Activated naive CD8-positive, alpha-beta T cell treated with anti-CD3 and anti-CD28 coated beads for 36 hours (primary cell): ENCODE measurements at places on chromosomes 2 and 18. TPM values are rescaled to one million over a fixed set of nuclear protein-coding genes. Genes with fewer than 3 reads are reported as not detected.

DNA sequence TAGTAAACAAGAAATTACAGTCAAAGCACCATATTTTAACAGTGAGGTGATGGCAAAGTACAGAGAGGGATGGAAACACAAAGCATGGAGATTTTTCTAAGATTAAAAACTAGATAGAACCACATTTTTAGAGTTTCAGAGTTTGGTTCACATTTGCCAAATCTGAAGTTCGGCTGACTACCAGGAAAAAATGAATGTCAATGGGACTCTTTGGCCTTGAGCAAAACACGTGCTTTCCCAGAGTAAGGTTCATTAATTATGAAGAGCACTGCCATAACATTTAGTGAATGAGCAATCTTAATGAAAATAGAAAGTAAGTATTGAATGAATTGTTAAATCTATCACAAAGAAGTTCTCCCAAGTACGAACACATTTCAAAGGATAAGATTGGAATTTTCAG is 571.2 kb upstream of the VRK2 start:
- DNase-seq = no peak
- no peaks in the 10 kb centered on the region for H3K4me1 ChIP-seq
- H3K4me3 ChIP-seq = no peak overlapping the region
- H3K27ac ChIP-seq = no peak overlapping the region

DNA sequence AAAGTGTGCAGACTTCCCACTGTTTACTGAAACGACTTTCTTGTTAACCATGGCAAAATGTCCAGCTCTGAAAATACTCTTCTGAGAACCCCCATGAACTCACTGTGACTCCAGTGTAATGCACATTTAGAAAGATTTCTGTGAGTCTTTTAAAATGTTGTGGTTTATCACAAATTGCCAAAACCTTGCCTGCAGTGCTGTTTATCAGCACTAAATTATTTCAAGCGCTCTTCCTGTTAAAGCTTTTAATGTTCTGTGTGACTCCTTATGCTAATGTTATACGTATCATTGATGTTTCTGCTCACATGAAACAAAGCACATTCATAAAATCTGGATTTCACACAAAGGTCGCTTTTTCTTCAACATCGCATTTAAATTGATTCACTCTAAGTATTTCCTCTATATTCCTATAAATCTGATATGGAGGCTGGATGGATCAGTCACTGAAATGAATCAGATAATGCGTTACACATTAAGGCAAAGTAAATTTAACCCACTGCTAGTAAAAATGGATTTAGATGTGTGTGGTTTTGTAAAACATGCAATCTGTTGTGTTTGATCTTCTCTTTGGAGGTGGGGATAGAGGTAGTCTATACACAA is 521.2 kb downstream of the NYAP2 start:
- no peaks in the 10 kb centered on the region for H3K4me1 ChIP-seq
- H3K36me3 ChIP-seq = no peaks in the 10 kb centered on the region
- H3K27ac ChIP-seq = no peak overlapping the region
- H3K27me3 ChIP-seq = peaks cover 4% of the 10 kb centered on the region
- DNase-seq = no peak
- H3K4me3 ChIP-seq = no peak overlapping the region

DNA sequence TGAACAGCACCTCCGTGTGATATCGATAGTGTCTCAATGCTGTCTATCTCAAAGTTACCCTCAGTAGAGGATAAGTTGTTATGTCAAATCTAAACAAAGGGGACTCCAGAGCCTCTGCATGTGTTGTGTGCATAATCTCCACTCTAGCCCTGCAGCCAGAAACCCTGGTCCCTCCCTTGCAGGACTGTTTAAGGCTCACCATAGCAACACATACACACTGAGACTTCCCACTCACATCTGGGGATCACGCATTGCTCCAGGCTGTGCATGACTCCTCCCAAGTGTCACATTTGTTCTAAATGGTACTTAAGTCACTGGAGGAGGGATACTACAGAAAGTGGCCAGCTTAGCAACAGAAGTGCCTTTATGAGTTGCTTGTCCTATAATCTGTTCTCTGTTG is 258.6 kb upstream of the CRIM1 start:
- no peak overlapping the region for H3K4me3 ChIP-seq
- no peak for DNase-seq
- H3K4me1 ChIP-seq = no peaks in the 10 kb centered on the region
- H3K27ac ChIP-seq = no peak overlapping the region

GRCh38 chr2:47896450-47896968 is 9.8 kb downstream of the FBXO11 start:
- peaks cover 38% of the 10 kb centered on the region for H3K36me3 ChIP-seq
- peak overlapping the region; percentile 60 for H3K27ac ChIP-seq
- no peak for DNase-seq
- H3K27me3 ChIP-seq = no peaks in the 10 kb centered on the region

DNA sequence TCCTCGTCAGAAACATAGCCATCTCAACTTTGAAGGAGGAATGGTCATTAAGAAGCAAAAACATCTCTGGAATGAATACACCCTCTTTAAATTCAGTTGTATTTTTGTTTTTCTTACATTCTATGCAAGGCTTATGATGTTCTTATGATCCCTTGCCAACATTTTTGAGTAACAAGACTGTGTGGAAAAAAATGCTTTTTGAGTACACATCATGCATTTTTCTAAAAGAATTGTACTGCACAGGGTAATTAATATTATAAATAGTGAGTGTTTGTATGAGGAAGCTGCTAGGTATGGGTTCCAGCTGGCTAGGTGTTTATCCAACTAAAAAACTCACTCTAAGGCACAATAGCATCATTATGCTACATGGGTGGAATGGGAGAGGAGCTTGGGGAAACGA is 59.0 kb upstream of the SPATS2L start:
- H3K27me3 ChIP-seq = peaks cover 10% of the 10 kb centered on the region
- no peak overlapping the region for H3K4me3 ChIP-seq
- no peaks in the 10 kb centered on the region for H3K4me1 ChIP-seq
- H3K27ac ChIP-seq = no peak overlapping the region
- no peak for DNase-seq

GRCh38 chr18:54777989-54778388 is 50.3 kb upstream of the RAB27B start:
- DNase-seq = no peak
- no peak overlapping the region for H3K4me3 ChIP-seq
- H3K27ac ChIP-seq = no peak overlapping the region
- no peaks in the 10 kb centered on the region for H3K4me1 ChIP-seq
- H3K27me3 ChIP-seq = peaks cover 4% of the 10 kb centered on the region

GRCh38 chr2:9673914-9674481 is 43.2 kb upstream of the YWHAQ start:
- H3K27me3 ChIP-seq = no peaks in the 10 kb centered on the region
- no peak for DNase-seq

DNA sequence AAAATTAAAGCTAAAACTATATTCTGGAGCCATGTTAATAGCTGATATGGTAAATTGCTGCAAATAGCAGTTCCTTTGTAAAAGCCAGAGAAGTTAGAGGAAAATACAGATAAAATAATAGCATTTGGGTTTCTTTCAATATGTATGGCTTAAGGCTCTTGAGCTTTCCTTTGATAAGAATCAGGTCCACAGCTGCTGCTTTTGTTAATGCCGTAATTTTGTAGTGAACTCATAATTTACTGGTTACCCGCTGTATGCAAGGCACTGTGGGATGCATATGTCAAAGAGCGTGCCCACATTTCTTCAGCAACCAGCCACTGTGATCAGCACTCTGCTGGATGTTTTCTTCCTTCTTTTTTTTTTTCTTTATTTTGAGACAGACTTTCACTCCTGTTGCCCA is 79.1 kb downstream of the MOGAT1 start:
- no peaks in the 10 kb centered on the region for H3K27me3 ChIP-seq
- no peak overlapping the region for H3K4me3 ChIP-seq
- H3K4me1 ChIP-seq = peaks cover 16% of the 10 kb centered on the region

TUBB6 gene
- 11.6 TPM for total RNA-seq

DNA sequence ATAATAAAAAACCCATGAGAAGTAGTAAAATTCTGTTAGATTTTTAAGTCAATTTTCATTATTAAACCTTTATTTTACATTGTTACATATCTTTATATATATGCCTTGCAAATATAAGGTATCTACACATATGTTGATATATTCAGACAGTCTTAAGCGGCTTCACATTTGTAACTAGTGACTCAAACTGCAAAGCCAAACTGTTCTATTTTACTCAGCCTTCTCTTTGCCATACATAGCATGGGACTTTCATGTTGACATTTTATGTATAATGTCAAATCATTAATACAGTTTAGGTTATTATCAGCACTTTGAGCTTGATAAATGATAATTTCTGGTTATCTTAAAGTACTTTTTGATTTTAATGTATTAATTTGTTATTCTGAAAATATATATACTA is 125.0 kb upstream of the WDSUB1 start:
- peaks cover 3% of the 10 kb centered on the region for H3K4me1 ChIP-seq
- H3K36me3 ChIP-seq = peaks cover 10% of the 10 kb centered on the region
- no peak overlapping the region for H3K27ac ChIP-seq
- no peaks in the 10 kb centered on the region for H3K27me3 ChIP-seq
- no peak overlapping the region for H3K4me3 ChIP-seq

DNA sequence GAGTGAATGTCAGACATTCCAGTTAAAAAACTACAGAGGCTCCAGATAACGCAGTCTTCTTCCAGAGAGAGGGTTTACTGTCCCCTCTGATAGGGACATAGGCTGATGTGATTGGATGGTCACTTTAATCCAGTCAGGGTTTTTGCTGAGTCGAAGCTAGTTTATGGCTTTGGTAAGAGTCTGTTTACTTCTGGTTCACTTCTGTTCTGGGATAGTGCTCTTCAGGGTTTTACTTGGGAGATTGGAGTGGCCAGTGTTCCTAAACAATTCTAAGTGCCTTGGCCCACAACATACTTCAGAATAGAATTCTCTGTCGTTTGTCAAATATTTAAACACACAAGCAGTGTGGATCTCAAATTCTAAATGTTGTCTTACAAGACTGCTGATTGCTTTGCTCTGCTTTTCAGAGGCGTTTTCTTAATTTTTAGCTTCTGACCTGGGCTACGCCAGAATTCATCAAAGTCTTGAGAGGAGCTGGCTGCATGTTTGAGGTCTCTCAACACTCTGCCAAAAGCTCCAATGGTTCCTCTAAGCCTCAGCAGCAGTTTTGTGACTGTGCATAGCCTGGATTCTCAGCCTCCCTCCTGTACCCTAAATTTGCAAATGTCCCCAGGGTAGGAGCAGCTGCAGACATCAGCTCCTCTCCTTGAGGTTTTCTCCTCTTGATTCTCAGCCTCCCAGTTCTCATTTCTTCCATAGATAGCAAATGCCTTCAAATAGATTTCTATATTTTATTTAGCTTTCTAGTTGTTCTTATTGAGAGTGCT is 105.8 kb downstream of the BABAM2 start:
- no peak for DNase-seq
- peaks cover 10% of the 10 kb centered on the region for H3K4me1 ChIP-seq
- H3K27me3 ChIP-seq = no peaks in the 10 kb centered on the region

- H3K4me3 ChIP-seq = no peak overlapping the region
- no peaks in the 10 kb centered on the region for H3K36me3 ChIP-seq
- no peak overlapping the region for H3K27ac ChIP-seq
These were observed 545.3 kb downstream of the TSN start for GRCh38 chr2:122300758-122301157.

GRCh38 chr2:23434721-23435121 is 49.7 kb downstream of the KLHL29 start:
- H3K27ac ChIP-seq = no peak overlapping the region
- no peak for DNase-seq
- H3K27me3 ChIP-seq = peaks cover 43% of the 10 kb centered on the region
- H3K4me3 ChIP-seq = no peak overlapping the region

GRCh38 chr2:128777196-128778035 is 458.7 kb upstream of the HS6ST1 start:
- no peak for DNase-seq
- no peaks in the 10 kb centered on the region for H3K4me1 ChIP-seq
- no peaks in the 10 kb centered on the region for H3K27me3 ChIP-seq

DNA sequence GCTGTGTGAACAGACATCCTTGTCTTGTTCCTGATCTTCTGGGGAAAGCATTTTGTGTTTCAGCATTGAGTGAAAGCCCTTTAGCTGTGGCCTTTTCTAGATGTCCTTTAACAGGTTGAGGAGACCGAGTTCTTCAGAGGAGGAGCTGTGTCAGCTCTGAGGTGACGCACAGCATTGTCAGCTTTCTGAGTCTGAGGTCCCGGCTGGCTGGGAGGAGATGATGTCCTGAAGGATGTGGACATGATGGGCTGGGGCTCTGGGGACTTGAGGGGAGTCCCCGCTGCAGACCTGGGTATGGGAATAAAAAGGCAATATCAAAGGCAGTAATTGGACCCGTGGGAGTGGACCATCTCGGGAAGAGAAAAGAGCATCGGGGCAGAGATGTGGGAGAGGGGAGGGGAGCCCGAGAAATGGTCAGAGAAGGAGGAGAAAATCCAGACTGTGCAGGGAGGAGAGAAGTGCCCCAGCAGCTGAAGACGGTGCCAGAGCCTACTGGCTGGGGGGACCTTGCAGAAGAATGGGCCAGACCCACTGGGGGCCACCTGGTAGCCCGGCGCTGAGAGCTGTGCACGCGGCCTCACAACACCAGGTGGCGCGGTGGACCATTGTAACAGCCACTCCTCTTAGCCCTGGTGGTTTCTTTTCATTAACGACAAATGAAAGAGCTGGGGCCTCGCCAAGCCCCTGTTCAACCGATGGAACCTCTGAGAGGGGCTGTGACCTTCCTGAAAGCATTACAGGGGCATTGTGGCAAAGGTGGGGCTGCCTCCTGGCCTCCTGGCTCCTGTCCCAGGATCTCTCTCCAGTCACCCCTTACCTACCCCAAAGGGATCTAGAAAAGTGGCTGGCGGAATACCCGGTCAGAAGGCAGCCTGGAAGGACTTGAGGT is 61.6 kb downstream of the ST3GAL5 start:
- H3K4me3 ChIP-seq = peak overlapping the region; percentile 16
- no peaks in the 10 kb centered on the region for H3K36me3 ChIP-seq
- H3K27me3 ChIP-seq = no peaks in the 10 kb centered on the region

AQP12B gene
- total RNA-seq = not detected

- peaks cover 5% of the 10 kb centered on the region for H3K36me3 ChIP-seq
- peaks cover 37% of the 10 kb centered on the region for H3K4me1 ChIP-seq
- peak overlapping the region; percentile 24 for H3K4me3 ChIP-seq
- H3K27ac ChIP-seq = no peak overlapping the region
These were observed 156.7 kb downstream of the EVA1A start for GRCh38 chr2:75403991-75404428.

DNA sequence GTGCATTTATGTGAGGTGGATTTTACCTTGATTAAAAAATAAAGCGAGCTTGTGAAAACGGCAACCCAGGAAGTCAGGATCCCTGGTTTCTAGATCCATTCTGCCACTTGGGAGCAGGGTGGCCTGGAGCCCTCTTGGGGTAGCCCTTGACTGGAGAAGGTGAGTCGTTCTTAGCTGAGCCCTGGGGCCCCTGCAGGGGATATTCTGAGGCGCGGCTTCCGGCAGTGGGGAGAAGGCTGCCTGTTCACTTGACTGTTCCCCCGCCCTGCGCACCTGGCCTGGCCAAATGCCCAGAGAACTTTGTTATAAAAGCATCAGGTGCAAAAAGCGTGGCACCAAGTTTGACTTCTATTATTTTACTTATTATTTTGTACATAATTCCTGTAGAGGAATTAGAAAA is 221.9 kb downstream of the DYSF start:
- no peak overlapping the region for H3K4me3 ChIP-seq
- no peak overlapping the region for H3K27ac ChIP-seq
- no peak for DNase-seq
- H3K36me3 ChIP-seq = no peaks in the 10 kb centered on the region
- H3K4me1 ChIP-seq = no peaks in the 10 kb centered on the region
- H3K27me3 ChIP-seq = peaks cover 6% of the 10 kb centered on the region

GRCh38 chr18:5510135-5510846 is 33.5 kb downstream of the EPB41L3 start:
- no peak for DNase-seq
- peaks cover 16% of the 10 kb centered on the region for H3K27me3 ChIP-seq
- no peak overlapping the region for H3K27ac ChIP-seq
- H3K36me3 ChIP-seq = no peaks in the 10 kb centered on the region
- H3K4me1 ChIP-seq = no peaks in the 10 kb centered on the region
